NCI-H524 treated with DMSO at 0.1 percent for 48 hours (cell line): ENCODE measurements at places on chromosomes 7 and 10.

- no peak for DNase-seq
These were observed 20.1 kb downstream of the PILRA start for GRCh38 chr7:100393233-100393905.

DNA sequence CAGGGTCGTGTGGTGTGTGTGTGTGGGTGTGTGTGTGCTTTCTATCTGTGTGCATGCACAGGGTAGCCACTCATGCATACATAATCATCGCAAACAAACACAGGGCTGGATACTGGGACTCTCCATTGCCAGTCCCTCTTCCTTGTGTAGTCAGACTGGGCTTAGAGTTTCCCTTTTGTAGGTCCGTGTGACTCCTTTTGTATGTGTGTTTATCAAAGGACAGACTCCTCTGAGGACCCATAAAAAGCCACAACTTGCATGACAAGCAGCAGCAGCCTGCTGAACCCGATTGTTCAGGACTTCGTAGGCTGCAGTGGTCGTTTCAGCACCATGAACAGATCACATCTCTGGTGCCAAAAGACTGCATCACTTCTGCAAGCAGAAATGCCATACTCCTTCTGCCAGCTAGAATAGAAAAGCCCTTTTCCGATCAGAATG is 895 bp downstream of the VSTM2A start:
- DNase-seq: no peak

DNA sequence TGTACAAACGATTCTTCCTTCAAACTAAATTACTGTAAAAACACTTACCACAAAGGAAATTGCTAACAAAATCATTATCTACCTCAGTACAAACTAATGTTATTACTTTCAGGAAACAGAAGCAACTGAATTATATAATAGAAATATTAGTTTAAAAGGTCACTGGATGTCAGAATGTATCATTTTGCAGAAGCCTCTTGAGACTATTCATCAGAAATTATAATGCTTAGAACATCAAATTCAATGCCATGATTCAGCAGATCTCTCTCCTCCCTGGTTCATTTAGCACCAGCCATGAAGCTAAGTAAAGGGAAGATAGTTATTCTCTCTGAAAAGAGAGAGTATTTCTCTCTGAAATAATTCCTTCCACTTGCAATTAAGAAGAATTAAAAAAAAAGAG is 223.3 kb downstream of the IMMP2L start:
- no peak for DNase-seq

DNA sequence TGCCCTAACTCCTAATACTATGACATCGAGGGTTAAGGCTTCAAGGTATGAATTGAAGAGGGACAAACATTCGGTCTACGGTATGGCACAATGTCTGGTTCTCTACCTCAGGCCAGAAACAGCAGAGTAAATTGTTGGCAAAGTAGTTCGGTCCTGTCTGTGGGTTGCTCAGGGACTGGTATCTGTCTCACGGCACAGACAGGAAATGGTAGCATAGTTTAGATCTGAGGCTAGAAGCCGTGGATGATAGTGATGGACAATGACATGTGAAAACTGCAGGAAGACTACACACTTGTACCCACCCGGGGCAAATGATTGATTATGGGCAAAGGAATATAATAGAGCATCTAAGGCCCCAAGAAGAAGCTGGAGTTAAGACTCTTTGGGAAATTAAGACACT is 106.2 kb downstream of the TWIST1 start:
- DNase-seq: no peak

DNA sequence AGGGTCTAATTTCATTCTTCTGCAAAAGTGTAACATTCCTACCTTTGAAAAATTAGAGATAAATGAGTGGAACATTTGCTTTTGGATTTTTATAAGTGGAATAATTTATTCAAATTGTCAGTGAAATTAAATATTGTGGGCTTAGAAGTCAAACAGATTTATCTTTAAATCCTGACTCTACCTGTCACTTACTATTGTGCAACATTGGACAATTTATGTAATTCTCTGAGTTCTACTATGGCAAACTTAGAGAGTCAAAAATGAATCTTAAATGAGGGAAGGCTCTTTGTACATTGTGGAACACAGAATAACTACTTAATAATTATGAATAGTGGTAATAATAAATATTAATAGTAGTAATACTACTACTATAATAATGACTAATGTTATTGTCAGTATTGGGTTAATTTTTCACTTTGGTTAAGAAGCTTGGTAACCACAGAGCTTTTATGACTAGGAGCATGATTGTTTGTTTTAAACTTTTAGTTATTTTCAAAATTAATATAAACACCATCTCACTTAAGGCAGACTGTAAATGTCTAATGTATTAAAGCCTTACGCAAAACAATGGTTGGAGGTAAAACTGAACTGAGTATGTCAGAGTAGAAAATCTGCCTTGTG is 70.0 kb downstream of the PRKG1 start:
- DNase-seq: no peak

DNA sequence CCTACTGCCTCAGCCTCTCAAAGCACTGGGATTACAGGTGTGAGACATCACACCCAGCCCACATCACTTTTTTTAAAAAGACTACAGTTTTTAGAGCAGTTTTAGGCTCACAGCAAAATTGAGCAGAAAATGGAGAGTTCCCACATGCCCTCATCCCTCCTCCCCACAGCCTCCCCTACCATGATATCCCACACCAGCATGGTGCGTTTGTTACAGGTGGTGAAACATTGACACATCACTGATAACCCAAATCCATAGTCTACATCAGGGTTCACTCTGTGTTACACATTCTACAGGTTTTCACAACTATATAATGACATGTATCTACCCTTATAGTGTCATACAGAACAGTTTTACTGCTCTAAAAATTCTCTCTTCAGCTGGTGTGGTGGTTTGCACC is 24.3 kb upstream of the TOMM7 start:
- no peak for DNase-seq

- DNase-seq: no peak
These were observed 5.4 kb downstream of the KIF11 start for GRCh38 chr10:92598321-92598720.

- no peak for DNase-seq
These were observed 92.2 kb upstream of the PPIF start for GRCh38 chr10:79255007-79255507.

DNA sequence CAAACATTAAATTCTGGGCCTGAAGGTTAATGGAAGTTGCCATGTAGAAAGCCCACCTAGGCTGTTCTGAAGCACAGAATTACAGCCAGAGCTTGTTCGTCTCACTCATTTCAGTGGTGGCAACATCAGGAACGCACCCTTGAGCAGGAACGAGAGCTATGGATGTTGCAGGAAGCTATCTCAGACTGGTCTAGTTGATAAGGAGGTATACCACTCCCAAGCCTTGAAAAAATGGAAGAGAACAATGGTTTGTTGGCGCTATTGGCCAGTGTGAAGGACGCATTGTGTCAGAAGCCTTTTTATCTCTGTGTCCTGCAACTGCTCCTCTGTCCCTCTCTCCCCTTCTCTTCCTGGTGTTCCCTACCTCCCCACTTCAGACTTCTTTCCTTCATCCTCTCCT is 60.9 kb upstream of the RAPGEF5 start:
- no peak for DNase-seq

DNA sequence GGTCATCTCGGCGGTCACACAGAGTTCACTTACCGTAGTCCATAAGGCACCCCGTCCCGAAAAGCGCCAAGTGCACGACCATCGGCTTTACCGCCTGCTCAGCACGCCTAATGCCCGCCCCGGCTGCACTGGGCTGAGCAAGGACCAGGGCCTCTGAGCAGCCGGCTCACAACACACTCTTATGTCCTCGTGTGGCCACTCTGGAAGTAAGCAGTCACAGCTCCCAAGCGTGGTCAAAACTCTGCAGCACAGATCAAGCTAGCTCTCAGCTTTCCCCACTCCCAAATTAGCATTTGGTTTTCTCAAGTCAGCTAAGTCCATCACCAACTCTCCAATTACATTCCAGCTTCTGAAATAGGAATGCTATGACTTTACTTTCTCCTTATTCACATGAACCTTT is 57.7 kb downstream of the MAD1L1 start:
- no peak for DNase-seq

GRCh38 chr7:107995184-107996071 is 7.5 kb downstream of the LAMB1 start:
- DNase-seq: peak; percentile 35

- DNase-seq: no peak
These were observed 134.2 kb upstream of the TEX47 start for GRCh38 chr7:88929719-88930118.

DNA sequence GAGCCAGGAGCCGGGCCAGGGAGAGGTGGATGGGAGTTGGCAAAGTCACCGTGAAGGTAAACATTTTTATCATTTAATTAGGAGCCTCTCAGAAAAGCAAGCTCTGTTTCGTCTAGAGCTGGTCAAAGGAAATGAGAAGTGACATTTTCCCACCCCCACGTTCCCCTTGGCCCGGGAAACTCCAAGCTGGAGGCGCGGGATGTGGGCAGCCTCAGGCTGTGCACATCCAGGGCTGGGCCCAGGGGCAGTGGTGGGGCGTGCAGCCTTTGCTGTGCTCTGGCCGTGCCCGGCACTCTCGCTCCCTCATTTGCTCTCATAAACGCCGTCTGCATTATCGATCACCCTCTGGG is 135.6 kb upstream of the RET start:
- no peak for DNase-seq

- no peak for DNase-seq
These were observed 155.1 kb downstream of the ANK3 start for GRCh38 chr10:60234551-60234950.

- DNase-seq: no peak
These were observed 11.7 kb downstream of the AASS start for GRCh38 chr7:122132341-122132740.

- DNase-seq: no peak
These were observed 249.2 kb downstream of the PARD3 start for GRCh38 chr10:34565934-34566333.

DNA sequence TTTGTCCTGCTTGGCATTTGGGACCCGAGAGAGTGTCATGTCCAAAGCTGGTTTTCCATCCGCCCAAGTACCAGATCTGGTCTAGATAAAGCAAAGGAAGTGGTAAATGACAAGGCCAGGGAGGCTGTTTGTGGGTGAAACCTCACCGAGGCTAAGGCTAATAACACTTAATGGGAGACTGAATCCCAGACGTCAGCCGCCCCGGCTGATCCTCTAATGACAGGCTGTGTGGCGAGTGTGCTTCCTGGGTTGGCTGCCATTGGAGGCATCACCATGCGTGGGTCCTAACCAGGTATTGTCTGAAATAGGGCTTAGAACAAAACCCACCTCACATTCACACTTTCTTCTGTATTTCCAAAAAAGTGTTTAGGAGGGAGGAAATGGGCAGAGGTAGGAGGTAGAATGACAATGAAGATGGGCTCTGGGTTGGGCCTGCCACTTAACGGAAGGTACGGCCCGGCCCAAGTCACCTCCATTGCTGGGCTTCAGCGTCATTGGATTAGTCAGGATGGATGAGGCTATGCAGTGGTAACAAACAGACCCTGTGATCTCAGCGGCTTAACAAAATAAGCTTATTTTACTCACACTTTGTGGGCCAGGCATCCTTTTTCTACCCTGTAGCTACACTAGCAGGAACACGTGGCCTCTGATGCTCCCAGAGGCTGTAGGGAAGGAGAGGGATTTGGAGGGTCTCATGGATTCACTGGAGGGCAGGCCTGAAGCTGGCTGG is 59.7 kb downstream of the PROSER2 start:
- DNase-seq: no peak

- no peak for DNase-seq
These were observed 4.1 kb downstream of the NHLRC2 start for GRCh38 chr10:113858541-113858940.
